ENCODE measurements at places on chromosomes 13 and 19. TPM values are rescaled to one million over a fixed set of nuclear protein-coding genes. Genes with fewer than 3 reads are reported as not detected.
A peak's percentile ranks its signal among the peaks of the same experiment; 100 is the strongest.

The TNNI3 gene
- not detected for total RNA-seq

The FUT1 gene
- total RNA-seq = 8.0 TPM

The DNAJC15 gene
- 36.7 TPM for total RNA-seq

DNA sequence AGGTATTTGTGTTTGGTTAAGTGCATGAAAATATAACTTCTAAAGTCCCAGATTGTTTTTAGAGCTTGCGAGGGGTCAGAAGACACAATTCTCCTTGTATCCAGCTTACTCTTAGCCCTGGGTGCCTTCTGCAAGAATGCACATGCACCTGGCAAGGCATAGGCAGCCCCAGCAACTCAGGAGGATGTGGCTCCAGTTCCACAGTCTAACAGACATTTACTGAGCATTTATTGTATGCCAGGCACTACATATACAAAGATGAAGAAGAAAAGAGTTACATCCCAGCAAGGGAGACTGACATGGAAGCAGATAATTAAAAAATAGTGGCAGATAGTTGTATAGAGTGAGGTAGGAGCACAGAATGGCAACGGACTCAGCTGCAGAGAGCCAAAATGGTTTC is 101.1 kb upstream of the FRY start:
- no peak for DNase-seq

- peak; percentile 69 for DNase-seq
Measured at GRCh38 chr19:34171877-34172660, at the start of gene LSM14A. TSS of gene LSM14A (plus strand) at chr19:34172504. CDS start at chr19:34172643, 139 bp downstream.

The CBARP gene
- 2.2 TPM for total RNA-seq

DNA sequence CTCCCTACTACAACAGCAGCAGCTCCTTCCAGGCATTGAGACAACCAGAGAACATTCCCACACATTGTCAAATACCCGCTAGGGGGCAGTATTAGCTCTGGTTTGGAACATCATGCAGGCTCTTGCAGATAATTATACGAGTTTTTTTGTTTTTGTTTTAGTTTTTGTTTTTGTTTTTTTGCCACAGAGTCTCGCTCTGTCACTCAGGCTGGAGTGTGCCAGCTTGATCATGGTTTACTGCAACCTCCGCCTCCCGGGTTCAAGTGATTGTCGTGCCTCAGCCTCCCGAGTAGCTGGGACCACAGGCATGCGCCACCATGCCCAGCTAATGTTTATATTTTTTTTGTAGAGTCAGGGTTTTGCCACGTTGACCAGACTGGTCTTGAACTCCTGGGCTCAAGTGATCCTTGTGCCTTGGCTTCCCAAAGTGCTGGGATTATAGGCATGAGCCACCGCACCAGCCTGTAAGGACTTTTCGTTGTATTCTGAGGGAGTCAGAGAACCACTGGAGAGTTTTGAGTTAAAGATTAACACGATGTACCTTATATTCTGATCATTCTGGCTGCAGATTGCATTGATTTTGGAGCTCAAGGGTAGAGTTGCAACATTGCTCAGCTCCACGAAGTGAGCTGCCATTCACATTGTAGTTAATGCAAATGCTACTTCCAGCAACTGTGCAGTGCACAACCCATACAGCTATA is 41.7 kb upstream of the CEACAM20 start:
- peak; percentile 49 for DNase-seq

The PSG3 gene
- total RNA-seq = not detected

DNA sequence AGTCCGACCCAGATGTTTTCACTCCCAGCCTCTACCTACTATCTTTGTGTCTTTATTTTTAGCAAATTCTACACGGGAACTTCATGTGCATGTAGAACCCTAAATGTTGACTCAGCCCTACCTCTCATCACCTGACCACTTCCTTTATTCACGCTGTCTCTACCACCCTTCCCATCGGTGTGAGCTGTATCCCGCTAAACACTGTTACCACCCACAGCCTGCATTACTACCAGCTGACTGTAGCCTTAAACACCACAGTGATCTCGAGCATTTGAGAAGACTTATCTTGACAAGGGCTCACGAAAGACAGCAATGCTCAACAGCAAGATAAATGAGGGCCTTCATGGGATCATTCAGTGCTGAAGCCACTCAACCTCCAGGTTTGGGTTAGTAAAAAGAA is 15.1 kb downstream of the NCR1 start:
- DNase-seq = no peak

DNA sequence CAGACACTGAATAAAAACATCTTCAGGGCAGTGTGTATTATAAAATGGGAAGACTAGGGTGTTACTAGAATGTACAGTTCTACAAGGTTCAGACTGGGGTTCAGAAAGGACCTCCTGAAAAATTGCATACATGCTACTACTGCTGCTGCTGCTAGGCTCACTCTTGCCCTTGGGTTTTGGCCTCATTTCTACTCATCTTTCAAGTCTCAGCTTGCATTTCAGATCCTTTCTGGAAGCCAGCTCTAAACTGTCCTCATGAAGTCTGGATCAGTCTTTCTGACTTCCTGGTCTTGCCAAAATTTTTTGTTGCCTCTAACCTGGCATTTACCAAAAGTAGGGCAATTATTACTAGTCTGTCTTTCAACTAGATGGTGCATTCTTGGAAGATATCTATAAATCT is 393.3 kb downstream of the DIAPH3 start:
- no peak for DNase-seq

- DNase-seq = no peak
Measured at GRCh38 chr19:17871878-17872250, at the start of gene SLC5A5. TSS of gene SLC5A5 (plus strand) at chr19:17871945. CDS start at chr19:17872320, 375 bp downstream.

All from pulmonary artery endothelial cell (primary cell).